Stimulated activated CD8-positive, alpha-beta memory T cell treated with anti-CD3 and anti-CD28 coated beads, Interleukin-4, amount 100 ng/mL, for 1 hour (primary cell): ENCODE measurements at places on chromosomes 5 and 9.

DNA sequence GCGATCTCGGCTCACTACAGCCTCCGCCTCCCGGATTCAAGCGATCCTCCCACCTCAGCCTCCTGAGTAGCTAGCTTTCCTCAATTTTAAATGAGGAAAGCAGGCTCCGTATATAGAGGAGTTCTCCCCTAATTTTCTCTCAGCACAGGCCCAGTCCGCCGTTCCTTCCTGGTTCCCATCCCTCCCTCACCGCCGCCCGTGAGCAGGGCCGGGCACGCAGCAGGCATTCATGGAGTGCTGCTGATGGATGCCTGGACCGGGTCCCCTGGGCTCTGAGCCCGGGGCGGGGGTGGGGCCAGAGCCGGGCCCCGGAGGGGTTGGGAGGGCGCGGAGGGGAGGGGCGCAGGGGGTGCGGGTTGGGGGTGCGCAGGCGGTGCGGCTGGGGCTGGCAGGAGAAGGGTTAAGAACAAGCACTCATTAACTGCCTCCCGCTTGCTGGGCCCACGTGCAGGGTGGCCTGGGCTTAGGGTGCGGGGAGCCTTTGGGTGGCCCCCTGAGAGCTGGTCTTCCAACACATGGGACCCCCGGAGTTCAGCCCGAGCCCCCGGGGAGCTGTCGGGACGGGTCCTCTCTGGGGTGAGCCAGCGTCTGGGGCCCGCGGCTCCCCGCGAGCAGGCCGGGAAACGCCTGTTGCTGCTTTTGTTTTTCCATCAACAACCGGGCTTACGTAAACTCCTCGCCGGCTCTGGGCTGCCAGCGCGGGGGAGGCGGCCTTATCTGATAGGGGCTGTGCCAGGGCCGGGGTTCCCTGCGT lies 33.7 kb downstream of the LHX2 start:
- DNase-seq = no peak

DNA sequence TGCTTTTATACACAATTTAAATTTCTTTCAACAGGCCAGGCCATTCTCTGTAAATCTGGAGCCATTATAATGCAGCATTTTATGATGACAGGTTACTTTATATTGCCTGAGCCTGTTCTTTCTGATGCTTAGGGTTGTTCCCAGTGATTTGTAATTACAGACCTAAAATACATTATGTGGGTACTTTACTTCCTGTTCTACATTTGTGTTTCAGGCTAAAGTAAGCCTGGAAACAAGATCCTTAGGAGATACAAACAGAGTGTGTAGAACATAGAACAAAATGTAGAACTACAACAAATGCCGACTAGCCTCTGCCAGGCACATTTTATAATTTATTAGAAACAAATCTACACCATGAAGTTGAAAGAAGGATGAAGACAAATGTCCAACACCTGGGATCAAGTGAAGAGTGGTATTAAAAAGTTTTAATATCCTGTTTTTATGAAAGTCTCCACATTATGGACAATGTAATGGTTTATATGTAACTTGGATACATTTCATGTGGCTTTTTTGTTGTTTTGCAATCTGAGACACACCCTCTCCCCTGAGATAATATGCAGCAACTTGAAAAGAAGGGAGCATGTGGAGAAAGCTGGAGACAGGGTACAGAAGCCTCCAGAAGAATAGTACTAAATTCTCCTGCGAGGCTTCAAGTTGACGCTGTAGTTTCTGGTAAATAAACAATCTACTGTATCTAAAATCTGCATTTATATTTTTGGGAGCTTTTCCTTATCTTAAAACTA lies 46.9 kb downstream of the VCAN start:
- DNase-seq = no peak

GRCh38 chr9:69168709-69169217 lies 5.3 kb upstream of the TJP2 start:
- DNase-seq = no peak

- DNase-seq = no peak
Measured at GRCh38 chr9:98854266-98854665, 46.8 kb downstream of the GALNT12 start.

- DNase-seq = no peak
Measured at GRCh38 chr5:143056339-143056704, 286.1 kb downstream of the ARHGAP26 start.

DNA sequence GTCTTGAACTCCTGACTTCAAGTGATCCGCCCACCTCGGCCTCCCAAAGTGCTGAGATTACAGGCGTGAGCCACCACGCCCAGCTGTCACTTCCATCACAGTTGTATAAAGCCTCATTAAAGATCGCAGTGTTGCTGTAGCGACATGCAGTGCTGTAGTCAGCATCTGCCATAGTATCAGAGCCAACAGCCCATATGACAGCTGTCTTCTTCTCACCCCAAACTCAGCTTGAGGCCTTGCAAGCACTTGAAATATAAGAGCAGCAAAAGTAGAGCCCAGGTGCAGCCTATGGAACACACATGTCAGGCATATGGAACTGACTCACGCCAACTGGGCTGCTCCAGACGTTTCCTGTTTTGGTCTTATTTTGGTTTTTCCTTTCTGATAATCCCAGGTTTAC lies 167.8 kb downstream of the TRIO start:
- DNase-seq = no peak

DNA sequence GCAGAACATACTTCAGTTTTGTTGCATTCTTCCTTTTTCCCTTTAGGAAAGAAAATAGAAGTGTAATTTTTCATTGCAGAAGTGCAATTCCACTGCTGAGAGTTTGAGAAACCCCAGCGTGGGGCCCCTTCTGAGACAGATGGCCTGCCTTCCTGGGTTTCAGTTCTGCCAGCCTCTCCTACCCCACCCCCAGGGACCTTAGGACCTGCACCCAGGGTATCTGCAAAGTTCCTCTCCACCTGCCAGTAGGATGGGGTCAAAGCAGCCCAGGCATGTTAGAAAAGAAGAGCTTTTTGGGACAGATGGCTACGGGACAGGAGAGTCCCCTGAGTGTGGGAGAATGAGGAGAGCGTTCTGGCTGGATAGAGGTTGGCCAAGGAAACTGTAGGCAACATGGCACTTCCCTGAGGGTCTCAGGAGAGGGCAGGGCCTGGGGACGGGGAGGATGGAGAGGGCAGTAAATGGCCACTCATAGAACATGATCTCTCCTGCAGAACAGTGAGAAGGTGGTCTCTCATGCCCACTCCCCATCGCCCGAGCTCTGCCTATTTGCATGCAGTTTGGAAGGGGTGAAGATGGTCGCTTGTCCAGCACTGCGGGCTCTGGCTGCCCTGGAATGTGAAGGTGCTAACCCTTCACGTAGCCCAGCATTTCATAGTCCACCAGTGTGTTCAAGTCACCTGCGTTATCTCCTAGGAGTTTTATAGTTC lies at the start of gene TIFAB:
Gene TIFAB (minus strand): TSS at position 31 of the 710 bp plus-strand sequence. CDS start 2,412 bp downstream, outside the sequence.
- DNase-seq = no peak

GRCh38 chr5:114716955-114717354 lies 355.1 kb downstream of the KCNN2 start:
- no peak for DNase-seq

- no peak for DNase-seq
Measured at GRCh38 chr5:147391781-147392180, 118.1 kb downstream of the DPYSL3 start.

DNA sequence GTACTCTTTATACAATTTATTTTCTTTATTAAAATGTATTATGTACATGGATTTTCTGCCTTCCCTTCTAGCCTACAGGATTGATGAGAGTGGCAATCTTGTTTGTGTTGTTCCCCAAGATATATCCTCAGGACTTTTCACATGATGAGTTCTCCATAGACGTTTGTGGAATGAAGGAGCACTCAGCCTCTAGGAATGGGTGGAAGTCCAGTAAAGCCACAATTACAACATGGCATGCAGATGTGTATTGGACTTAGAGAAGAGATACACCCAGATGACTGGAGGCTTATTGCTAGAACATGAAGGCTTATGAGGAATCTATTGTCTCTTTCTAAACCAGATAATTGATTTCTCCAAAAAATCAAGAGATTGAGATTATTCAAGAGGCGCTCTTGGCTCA lies 8.2 kb upstream of the DOCK2 start:
- DNase-seq = no peak

GRCh38 chr5:91293131-91293530 lies 90.0 kb downstream of the ARRDC3 start:
- DNase-seq = no peak

DNA sequence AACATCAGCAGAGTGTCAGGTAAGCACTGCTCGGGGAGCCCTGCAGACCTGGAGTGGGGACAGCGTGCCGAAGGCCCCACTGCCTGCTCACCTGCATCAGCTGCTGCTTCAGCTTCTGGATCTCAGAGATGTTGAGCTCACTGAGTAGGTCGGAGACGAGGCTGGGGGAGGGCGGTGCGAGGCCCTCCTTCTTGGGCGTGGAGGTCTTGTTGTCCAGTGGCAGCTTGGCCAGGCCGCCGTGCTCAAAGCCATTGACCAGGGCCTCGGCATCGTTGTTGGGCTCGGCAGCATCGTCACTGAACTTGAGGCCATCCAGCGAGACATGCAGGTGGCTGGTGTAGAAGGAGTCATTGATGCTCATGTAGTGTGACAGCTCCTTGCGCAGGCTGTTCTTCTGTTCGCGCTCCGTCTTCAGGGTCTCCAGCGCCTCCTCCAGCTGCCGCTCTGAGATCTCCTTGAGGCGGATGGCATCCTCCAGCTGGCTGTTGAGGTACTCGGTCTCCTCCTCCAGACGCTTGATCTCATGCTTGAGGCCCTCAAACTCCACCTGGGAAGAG lies 44.3 kb downstream of the BICD2 start:
- no peak for DNase-seq

DNA sequence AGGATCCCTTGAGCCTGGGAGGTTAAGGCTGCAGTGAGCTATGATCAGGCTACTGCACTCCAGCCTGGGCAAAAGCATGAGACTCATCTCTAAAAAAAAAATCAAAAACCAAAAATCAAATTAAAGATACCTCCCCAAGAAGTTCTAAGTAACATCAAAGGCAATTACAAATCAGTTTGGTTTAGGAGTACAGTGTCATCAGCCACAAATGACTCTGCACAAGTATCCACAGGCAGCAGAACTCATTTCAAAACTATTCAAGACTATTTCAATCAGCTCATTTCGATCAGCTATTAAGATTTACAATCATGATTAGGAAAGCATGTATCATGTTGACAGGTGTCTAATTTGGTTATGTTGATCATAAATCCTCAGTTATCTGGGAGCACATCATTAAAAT lies 19.1 kb downstream of the TRMO start:
- no peak for DNase-seq

DNA sequence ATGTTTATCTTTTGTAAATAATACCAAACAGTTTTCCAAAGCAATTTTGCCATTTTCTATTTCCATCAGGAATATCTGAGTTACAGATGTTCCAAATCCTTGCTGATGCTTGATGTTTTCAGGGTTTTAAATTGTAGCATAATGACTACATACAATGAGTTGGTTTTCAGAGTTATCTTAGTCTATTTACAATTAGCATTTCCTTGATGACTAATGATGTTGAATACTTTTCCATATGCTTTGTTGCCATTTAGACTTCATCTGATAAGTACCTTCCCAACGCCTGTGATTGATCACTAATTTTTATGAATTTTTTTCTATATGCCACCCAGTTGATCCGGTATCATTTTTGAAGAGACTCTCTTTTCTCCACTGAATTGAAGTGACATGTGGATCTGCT lies 102.3 kb downstream of the SLC25A46 start:
- DNase-seq = no peak

DNA sequence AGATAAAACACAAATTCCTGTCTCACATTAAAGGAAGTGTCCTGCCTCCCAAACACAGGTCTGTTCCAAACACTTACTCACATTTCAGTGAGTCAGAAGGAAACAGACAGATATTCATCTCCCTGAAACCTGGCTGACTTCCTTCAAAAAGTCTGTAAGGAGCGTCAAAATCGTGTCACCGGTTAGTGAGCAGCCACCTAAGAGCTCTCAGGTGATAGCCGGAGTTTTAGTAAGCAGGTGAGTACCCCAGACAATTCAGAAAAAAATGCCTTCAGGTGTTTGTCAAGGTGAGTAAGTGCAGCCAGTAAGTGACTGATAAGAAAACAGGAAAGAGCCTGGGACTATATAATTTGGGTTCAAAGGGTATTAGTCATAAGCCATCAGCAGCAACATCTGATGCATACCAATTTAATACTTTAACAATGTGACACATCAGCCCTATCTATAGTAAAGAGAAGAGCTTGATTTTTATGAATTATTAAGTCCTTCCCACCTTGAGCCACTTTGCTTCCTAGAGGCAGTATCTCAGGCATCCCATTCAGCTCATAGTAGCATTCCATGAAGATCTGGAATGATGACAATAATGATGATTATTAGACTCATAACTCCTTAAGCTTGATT lies 1.3 kb upstream of the ITGA2 start:
- DNase-seq = no peak

- no peak for DNase-seq
Measured at GRCh38 chr5:124841829-124842712, 95.6 kb upstream of the ZNF608 start.

DNA sequence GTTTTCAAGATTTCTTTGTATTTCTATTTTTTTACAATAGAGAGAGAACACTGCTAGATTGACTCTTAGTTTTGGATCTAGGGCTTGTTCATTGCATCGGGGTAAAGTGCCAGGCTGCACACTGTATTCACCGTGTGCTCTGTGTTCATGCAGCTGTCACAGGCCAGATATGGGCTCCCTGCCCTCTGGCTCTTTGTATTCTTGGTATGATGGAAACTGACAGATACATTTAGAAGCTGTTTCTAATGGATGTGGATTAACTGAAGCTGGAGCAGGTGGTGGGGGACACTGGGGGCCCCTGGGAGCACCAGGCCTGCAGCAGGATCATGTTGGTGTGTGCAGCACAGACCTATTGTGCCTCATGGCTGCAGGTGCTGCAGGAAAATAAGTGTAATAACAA lies 28.0 kb downstream of the SLC36A1 start:
- DNase-seq = no peak

DNA sequence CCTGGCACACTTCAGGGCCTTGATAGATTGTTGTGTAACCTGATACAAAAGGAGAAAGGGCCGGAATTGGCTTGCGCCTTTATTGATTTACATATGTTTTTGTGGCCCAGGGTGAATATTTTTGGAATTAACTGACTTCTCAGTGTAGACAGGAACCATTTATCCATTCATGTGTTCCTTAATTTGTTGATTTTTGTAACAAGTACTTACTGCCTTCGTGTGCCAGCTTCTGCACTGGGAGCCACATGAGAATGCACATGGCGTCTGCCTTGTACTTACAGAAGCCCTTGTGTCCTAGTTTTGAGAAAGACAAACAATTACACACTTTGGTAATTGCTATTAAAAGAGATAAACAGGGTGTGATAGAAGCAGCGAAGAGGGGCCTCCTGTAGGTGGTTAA lies 26.4 kb downstream of the EHMT1 start:
- DNase-seq = no peak

GRCh38 chr5:10685115-10685521 lies 75.9 kb downstream of the DAP start:
- no peak for DNase-seq

- no peak for DNase-seq
Measured at GRCh38 chr9:123090198-123090896, 56.9 kb downstream of the GPR21 start.

DNA sequence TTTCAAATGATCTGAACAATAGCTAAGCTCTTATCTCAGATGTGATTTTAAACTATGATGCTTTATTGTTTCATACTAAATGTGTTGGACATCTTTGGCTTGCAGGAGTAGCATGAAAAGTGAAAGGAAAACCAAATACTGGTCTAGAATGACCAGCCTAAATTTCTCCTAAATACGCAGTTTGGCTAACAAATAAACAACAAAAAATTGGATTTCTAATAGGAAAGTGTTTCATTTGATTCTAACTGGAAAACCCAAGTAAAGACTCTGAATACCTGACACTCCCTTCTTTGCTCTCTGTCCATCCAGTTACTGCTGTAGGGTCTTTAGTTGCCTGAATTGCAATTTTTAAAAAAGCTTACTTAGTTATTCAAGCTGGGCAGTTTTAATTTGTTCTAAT lies 111.7 kb upstream of the ACOT12 start:
- no peak for DNase-seq

- DNase-seq = peak; percentile 6
Measured at GRCh38 chr5:87411973-87412629, 629 bp downstream of the CCNH start.
